Stimulated activated CD4-positive, alpha-beta T cell treated with anti-CD3 and anti-CD28 coated beads, Interleukin-4, amount 100 ng/mL, for 1 hour (primary cell): ENCODE measurements at places on chromosomes 4 and X.

DNA sequence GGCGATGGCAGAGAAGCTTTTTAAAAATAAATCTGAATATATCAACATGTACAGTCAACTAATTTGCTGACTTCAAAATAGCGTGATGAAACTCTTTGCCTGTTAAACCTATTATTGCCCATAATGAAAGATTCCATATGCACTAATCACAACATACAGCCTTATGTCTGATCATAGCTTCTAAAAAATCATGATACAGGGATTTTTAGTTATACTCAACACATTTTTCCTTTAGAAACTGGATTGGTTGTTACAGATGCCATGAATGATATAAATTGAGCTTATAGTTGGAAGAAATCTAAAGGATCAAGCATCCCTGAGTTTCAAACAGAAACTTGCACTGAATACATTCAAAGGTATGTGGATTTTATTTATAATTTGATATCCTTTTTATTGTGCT is at the start of gene AMELX:
AMELX (plus strand) TSS at position 301 of the 400 bp plus-strand sequence. CDS start 1,376 bp downstream, outside the sequence.
- no peak for DNase-seq

GRCh38 chr4:15541941-15542340 is 72.3 kb downstream of the CC2D2A start:
- no peak for DNase-seq

DNA sequence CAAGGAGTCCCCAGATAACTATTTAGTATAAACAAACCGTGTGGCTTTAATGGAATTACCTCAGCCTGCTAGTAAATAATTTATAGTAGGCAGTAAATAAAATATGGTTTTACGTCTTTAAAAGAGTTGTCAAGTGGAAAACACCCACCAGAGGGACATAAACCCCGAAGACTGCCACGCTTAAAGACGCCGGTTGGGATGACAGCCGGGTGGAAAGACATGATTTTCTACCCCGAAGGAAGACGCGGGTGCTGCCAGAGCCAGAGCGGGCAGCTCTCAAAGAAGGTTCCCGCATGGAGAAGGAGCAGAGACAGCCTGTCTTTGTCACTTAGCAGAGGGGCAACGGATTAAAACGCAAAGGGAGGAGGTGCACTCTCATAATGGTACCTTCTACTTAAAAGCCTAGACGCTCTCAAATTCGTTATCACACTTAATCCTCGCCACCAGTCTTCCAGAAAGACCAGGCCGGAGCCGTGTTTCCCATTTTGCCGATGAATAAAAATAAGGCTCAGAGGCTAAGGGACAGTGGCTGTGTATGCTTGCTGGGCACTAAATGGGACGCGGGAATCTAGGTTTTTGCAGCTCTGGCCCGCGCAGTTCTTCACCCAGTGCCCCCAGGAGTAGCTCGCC is 140.5 kb upstream of the ZIC3 start:
- no peak for DNase-seq

DNA sequence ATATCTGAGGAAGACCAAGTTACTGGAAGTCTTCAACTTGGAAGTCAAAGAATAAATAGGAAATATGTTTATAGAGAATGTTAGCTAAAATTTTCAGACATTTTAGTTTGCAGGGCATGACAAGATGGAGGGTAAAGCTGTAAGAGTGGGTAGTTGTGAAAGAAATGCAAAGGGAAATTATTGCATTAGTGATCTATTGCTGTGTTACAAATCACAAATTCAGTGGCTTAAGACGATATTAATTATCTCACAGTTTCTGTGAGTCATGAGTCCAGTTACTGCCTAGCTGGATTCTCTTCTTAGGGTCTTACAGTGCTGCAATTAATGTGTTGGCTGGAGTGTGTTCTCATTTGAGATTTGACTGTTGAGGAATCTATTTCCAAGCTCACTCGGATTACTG is 62.9 kb upstream of the CAMK2D start:
- DNase-seq: no peak

DNA sequence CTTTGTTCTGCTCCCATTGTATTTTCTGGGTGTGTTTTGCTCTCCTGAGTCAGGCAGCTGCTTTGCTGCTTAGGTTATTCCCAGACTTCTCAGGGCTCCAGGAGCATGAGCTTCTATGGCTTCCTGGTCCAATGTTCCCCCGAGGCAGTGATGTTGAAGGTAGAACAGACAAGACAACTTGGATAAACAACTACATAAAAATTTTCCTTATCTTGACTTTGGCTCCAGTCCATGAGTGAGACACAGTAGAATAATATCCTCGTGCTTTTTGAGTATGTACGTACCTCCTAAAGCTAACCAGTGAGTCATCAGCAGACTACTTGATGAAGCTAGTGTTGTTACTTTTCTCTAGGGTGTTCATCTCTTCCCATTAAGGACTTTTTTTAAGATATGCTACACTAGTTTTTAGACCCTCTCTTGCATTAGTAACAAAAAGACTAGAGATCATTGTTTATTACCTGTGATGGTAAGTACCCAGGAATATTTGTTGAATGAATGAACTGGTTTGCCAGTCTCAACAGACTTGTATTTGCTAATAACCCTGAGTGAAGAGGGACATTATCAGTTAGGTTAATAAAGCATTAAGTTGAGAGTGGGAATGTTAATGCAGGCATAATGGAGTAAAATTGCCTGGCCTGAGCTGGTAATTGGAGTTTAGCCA is 131.9 kb downstream of the FHIP1A start:
- no peak for DNase-seq

- DNase-seq: no peak
Observed at GRCh38 chrX:78886550-78886949, 58.6 kb upstream of the P2RY10 start.

- no peak for DNase-seq
Observed at GRCh38 chr4:43380093-43380492, 487.6 kb downstream of the GRXCR1 start.

DNA sequence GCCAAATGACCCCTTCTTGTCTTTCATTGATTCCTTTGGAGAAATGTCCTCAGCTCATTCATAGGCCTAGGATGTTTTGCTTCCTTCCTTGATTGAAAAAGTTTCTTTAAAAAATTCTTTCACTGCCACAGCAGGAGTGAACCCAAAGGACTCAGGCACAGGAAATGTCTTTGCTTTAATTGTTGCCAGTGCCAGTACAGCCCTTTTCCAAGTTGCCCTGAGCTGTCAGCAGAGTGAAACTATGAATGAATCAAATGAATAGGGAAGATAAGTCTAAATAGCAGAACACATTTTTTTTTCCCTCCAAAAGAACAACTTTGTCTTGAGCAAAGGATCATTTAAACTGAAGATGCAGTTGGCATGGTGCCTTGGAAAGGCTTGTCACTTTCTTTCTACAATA is 63.8 kb upstream of the SLC4A4 start:
- no peak for DNase-seq

DNA sequence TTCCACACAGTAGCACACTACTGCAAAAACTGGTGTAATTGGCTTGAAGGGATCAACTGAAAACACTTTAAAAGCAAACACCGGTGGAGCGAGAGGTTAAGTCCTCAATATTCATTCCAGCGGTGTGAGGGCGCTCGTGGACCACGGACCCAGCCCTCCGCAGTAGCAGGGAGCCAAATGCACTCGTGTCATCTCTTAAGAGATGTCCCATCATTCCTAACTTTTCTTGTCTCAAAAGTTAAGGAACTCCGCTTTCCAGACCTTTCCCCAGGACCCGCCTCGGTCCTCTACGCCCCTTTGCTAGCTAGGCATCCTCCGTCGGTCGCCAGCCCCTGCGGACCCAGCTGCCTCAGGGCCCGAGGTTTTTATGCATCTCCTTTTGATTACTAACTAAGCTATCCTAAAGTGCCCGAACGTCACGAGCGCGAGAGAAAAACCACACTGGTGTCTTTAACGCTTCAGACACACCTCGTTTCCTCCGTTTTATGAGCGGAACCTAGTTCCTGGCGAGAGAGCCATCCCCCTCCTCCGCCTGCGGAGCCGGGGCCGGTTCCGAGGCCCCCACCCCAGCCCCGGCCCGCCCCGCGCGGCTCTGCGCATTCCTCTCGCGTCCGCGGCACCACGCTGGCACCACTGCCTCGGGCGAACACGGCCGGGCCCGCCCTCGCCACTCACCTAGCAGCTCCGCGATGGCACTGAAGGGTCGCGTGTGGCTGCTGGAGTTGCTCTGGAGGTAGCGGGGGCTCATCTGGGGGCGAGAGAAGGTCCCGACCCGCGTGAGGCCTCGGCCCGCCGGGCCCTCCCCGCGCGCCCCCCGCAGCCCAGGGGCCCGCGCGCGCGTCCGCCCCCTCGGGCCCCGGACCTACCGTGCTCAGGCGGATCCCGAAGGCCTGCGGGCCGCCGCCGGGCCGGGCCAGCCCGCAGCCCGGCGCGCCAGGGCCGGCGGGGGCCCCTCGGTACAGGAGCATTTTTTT is 723 bp downstream of the MORC4 start:
- peak; percentile 43 for DNase-seq

GRCh38 chrX:136201601-136202000 is 49.6 kb downstream of the MAP7D3 start:
- no peak for DNase-seq
